ENCODE measurements at places on chromosomes 5 and 9.

- peak; percentile 20 for DNase-seq
These were observed 19.8 kb downstream of the JADE2 start for GRCh38 chr5:134545070-134545868.

DNA sequence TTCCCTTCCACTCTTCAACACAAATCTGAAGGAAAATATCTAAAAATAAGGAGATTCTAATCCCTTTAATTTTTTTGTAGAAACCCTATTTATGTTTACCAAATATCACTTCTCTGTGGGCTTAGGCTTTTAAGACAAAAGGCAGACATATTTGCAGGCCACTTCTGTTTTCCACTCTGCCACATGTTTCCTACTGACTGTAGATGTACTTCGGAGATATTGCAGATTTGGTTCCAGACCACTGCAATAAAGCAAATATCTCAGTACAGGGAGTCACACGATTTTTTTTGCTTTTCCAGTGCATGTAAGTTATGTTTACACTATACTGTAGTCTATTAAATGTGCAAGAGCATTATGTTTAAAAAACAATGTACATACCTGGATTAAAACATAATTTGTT is 219.0 kb downstream of the SREK1 start:
- DNase-seq, result no peak

DNA sequence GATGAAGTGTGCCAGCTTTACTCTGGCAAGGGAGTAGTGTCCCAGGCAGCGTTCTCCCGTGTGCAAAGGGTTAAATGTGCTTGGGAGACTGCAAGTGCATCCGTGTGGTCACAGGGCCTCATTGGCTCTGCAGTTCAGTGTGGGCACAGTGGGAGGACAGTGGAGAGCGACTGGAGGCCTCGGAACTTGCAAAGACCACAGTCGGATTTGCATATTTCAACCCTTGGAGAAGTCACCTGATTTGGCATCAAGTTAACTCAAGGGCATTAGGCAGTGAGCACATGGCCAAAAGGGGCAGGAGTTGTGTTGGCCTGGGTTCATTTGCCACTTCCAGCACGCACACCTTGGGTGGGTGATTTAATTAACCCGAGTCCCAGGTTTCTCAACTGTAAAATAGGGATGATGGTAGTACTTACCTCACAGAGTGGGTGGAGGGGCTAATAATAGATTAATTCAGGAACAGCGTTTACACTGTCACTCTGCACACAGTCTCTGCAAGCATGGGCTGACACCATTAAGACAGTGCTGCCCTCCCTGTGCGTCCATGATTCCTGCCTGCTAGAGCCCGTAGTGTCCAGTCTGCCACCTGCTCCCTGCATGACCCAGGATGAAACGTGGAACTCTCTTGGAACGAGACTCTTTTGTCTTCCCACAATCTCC is 22.7 kb downstream of the JADE2 start:
- DNase-seq, result no peak

DNA sequence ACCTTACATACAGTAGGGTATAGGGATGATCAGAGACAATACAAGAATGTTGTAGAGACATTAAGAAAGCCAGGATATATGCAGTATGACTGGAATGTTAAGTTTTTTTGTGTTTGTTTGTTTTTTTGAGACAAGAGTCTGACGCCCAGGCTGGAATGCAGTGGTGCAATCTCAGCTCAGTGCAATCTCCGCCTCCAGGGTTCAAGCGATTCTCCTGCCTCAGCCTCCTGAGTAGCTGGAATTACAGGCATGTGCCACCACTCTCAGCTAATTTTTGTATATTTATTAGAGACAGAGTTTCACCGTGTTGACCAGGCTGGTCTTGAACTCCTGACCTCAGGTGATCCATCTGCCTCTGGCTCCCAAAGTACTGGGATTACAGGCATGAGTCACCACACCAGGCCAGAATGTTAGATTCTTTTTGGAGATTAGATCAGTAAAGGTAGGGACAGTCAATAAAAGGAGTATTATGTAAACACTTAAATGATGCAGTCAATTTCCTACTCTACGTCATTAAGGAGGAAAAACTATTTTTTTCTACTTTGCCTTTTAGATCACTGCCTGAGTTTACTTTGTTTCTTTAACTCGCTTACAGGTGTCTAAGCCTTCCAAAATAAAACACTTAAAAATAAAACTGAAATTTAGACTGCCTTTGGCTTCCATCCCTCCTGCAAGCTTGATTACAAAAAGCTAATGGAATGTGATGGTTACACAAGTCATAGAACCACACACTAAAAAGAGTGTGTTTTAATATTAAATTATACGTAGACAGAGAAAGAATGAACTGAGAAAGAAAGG is 6.8 kb upstream of the HNRNPA0 start:
- no peak for DNase-seq

DNA sequence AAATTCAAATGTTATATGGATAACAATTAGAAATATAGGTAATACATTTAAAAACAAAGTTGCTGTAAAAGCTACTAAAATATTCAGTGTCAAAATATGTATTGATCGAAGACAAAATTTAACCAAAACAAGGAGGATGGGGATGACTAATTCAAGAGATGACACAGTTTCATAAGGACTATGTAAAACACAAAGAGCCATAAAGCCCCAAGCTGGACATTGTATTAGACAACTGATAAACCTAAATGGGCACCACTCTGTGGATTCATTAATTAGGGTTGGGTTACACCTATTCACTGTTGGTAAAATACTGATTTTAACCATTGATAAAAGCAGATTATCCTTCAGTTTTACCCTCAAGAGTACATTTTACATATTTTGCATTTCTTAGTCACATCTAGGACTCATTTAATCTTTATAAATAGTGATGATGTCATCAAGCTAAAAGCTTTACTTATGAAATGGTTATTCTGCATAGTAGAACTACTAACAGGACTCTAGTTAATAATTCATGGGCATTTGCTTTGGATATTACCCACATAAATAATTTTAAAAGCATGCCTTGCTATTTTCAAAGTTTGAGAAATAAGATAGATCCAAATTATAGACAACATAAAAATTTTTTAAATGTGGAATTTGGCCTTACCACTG is 13.7 kb downstream of the TUT7 start:
- no peak for DNase-seq

Data from DMS 273 treated with DMSO at 0.1 percent for 48 hours (cell line).